ENCODE measurements at places on chromosomes 5 and 9.
A peak's percentile ranks its signal among the peaks of the same experiment; 100 is the strongest.

DNA sequence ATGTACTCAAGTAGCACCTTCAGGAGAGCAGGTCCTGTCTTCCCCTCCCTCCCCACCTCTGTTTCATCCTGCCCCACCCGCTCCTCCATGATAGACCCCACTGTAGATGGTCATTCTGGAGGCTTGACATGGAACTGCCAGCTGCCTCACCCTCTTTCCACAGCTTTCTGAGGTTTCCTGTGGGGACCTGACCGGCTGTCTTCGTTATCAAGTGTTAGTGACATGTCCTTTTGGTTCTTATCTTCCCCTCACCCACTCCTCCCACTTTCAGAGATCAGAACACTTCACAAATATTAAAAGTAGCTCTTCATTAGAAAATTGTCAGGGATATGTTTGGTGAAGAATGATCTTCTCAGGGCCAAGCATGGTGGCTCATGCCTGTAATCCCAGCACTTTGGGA, 52.7 kb downstream of the MEGF10 start:
- no peak for DNase-seq

- no peak for DNase-seq
Observed at GRCh38 chr9:88829276-88829675, 162.0 kb upstream of the S1PR3 start.

DNA sequence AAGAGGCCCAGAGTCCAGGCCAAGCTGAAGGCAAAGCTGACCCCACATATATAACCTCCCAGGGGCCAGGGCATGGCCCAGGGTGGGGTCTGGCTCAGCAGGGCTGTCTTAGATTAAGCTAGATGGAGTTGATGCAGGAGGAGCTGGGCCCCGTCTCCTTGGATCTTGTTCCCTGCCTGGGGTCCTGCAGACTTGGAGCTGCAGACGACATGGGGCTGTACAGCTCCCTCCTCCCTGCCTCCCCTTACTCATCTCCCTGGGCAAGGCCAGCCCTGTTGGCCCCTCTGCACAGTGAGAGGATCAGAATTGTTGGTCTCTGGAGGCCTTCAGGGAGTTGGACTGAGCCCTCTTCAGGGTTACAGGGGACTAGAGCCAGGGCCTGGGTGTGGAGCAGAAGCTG, 134.9 kb downstream of the RGS3 start:
- DNase-seq = no peak

GRCh38 chr5:139104577-139105276, 93.4 kb downstream of the SIL1 start:
- DNase-seq = no peak

- DNase-seq = no peak
Observed at GRCh38 chr5:105952875-105953274, 1717.9 kb downstream of the EFNA5 start.

DNA sequence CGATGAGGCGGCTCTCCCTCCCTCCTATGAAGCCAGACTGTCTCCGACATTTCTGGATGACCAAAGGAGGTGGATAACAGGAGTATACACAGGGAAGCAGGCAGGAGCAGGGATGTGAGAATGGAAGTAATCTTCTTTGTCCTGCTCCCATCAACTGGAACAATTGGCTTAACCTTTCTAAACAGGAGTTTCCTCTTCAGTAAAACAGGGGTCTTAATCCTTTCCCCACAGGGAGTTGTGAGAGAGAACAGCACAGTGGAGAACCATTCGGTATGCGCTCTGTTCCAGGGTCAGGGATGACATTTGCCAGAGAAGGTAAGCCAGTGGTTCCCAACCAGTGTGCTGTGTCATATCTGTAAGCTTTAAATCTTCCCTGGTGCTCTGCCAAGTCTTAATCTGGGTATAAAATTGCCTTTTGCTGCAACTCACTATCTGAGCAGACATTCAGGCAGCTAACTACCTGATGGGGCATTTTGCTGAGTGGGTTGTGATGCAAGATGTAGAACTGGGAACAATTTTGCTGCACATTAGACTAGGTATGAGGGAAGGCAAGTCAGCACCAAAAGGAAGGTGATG, 294.8 kb upstream of the KIF2A start:
- DNase-seq = no peak

- DNase-seq = peak; percentile 81
Observed at GRCh38 chr5:75053304-75054133, 1.2 kb upstream of the GCNT4 start.

GRCh38 chr5:68924481-68925145, 169.2 kb upstream of the SLC30A5 start:
- no peak for DNase-seq

GRCh38 chr5:53180991-53181390, 71.4 kb upstream of the MOCS2 start:
- DNase-seq = no peak

DNA sequence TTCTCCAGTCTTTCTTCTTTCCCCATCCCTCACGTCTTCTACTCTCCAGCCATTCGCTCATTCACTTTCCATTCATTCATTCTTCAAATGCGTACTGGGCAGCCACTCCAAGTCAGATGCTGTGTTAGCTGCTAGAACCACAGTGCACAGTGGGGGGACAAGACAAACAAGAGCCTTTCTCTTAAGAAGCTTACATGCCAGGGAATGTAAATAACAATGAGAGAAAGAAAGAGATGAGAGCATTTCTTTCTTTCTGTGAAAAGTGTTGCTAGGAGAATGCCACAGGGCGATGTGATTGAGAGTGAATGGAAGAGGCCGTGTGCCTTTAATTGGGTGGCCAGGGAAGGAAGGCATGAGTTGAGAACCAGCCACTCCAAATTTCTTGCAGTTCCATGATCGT, 46.3 kb upstream of the SMIM23 start:
- DNase-seq = no peak

DNA sequence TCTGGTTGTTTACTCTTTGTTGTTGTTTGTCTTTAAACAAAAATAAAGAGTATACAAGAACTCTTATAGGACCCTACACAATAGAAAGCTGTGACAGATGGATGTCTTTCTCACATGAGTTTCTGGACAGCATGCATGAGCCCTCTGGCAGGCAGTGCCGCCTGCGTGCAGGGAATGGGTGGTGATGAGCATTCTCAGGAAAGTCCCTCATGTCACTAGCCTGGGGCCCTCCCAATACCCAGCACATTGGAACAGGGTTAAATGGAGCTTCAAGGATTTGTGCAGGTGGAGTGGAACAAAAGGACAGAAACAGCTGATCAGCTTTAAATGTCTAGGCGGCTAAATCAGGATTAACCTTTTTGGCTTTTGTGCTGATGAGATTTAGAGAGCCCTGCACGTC, 181.0 kb upstream of the CD180 start:
- DNase-seq = no peak

DNA sequence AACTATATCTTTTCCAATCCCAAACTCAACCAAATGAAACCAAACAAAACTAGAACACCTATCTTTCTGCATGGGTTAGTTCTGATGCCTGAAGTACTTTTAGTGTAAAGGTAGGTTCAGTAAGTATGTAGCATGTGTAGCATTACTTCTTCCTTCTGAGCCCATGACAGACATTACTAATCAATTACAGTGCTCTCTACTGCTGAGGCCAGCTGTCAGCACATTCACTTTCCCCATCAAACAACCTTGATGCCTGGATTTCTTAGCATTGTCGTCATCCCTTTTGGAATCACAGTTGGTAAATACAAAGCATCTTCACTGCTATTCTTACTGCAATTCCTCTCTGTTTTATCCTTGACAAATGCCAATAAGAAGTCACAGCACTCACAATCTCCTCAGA, 103.2 kb downstream of the PTTG1 start:
- no peak for DNase-seq

DNA sequence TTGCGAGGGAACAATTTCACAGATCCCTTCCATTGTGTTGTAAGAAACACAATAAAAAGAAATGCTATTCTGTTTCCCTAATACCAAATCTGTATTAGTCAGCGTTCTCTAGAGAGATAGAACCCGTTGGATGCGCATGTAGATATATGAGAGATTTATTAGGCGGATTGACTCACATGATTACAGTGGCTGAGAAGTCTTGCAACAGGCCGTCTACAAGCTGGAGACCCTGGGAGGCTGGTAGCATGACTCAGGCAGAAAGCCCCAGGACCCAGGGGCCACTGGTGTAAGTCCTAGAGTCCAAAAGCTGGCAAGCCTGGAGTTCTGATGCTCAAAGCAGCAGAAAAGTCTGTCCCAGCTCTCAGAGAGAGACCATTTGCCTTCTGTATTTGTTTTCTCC, 18.4 kb upstream of the IL17B start:
- DNase-seq = no peak

- no peak for DNase-seq
Observed at GRCh38 chr9:107176436-107177151, 106.5 kb upstream of the RAD23B start.

GRCh38 chr9:113504725-113505590, 41.4 kb downstream of the RGS3 start:
- DNase-seq = no peak

GRCh38 chr9:38358390-38359296, 33.9 kb upstream of the ALDH1B1 start:
- no peak for DNase-seq

GRCh38 chr9:33446946-33447798, at the start of gene AQP3:
AQP3 (minus strand) TSS chr9:33447593; CDS start chr9:33447530, 63 bp downstream.
- no peak for DNase-seq

GRCh38 chr9:79665369-79665768, 93.6 kb downstream of the TLE4 start:
- DNase-seq = no peak

- no peak for DNase-seq
Observed at GRCh38 chr5:14208071-14209021, 65.2 kb downstream of the TRIO start.

DNA sequence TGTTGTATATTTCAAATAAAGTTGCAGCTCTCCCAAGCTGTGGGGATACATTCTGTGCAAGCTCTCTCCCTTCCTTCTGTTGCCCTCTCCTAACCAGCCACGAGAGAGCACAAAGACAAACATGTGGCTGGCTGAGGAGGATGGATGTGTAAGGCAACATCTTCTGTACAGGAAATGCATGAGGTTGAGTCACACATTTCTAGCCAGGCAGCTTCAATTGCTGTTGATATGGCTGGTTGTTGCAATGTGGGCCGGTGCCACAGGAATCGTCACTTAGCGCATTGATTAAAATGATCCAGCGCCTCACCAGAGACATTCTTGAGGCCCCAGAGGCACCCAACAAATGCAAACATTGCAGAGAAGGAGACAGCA, 207.1 kb downstream of the ICE1 start:
- DNase-seq = no peak

DNA sequence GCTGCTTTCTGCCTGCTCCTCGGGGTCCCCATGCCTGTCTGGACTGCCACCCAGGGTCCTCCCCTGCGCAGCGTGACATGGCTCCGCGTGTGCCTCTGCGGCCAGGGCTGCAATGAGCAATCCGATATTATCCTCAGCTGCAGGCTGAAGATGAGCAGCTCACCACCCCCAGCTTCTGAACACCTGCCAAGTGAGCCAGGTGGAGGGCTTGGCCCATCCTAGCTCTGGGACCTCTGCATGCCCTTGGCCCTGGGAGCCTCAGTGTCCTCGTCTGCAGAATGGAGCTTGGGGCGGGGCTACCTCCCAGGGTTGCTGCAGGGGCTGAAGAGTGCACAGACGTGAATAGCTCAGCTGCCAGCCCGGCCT, 4.1 kb upstream of the MYMK start:
- no peak for DNase-seq

GRCh38 chr9:121707477-121708424, 56.3 kb downstream of the DAB2IP start:
- no peak for DNase-seq

GRCh38 chr9:33465096-33465495, 8.6 kb downstream of the NOL6 start:
- no peak for DNase-seq

GRCh38 chr9:71897577-71897976, 13.4 kb downstream of the ABHD17B start:
- peak; percentile 32 for DNase-seq

- DNase-seq = no peak
Observed at GRCh38 chr5:80837679-80838078, 122.5 kb upstream of the RASGRF2 start.

DNA sequence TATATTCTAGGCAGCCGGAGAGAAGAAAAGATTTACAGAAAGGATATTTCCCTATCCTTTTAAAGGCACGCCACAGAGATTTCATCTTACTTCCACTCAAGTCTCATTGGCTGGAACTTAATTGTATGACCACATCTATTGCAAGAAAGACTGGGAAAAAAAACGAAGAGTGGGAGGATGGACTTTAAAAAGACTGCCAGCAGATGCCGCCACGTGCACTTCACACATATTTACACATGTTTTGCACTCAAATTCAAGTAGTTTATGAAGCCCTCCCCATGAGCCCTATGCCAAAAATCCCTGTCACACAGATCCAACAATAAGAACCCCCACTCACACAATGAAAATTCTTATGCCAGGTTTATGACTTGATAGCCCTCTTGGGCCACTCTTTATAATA, 138.5 kb upstream of the TYRP1 start:
- DNase-seq = no peak

- DNase-seq = no peak
Observed at GRCh38 chr9:116596646-116597045, 90.5 kb upstream of the TRIM32 start.

DNA sequence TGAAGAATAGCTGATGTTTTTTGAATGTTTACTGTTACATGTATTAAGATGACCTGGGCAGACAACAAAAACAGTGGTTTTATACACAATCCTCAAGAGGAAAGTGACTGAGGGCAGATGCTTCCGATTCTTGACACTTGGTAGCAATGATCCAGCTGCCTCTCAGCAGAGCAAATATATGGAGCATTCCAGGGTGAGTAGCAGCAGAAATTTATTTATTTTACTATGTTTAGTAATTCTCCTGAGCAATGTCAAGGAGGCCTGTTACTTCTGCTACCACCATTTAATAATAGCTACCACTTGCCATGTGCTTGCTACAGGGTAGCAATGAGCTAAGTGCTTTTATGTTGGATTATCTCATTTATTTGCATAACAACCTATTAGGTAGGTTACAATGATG, 69.1 kb upstream of the NR3C1 start:
- DNase-seq = no peak

Measured in KG1 (cell line).